Osteoblast (primary cell): ENCODE measurements at places on chromosomes 4 and X. TPM values are rescaled to one million over a fixed set of nuclear protein-coding genes. Genes with fewer than 3 reads are reported as not detected.

DNA sequence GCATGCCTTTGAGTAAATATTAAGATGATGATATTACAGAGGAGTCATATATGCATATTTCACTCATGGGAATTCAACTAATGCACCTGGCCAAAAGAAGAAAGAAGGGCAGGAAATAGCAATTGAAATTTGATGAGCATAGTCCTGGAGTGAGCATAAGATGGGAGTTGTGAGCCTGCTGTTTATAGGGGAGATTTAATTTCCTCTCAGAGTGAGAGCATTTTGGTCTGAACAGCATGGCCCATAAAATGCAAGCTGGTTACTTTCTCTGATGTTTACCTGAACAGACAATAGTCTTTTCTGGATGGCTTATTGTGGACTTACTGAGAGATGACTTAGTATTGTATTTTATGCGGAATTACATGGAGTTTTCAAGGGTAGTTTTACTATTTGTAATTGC, 53.6 kb downstream of the FHIP1A start:
- no peak for DNase-seq

DNA sequence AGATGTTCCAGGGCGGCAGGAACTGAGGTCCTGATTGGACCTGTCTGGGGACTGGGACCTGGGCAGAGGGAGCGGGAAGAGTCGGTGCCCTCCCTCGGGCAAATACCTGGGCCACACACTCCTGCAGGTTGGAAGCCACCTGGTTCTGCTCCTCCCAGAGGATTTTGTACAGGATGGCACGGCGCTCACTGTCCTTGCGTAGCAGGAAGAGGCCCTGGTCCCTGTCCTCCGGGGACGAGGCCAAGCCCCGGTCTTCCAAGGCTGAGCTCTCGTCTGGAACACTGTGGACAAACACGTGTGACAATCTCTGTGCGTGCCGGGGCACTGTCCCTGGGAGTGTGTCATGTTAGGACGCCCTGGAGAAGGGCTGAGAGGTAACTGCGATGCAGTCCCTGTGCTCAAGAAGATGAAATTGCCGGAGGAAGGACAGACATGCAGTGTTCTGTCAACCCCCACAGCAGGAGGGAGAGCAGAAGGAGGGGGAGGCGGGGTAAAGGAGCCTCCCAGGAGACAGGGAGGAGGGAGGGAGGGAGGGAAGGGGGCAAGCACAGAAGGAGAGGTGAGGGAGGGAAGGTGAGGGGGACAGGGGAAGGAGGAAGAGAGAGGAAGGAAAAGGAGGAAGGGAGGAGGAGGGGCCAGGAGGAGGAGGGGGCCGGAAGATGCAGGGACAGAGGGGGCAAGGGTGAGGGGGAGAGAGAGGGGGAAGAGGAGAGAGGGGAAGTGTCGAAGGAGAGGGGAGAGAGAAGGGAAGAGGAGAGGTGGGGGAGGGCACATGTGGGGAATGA, 29.0 kb downstream of the PDHA1 start:
- DNase-seq = peak; percentile 72

DNA sequence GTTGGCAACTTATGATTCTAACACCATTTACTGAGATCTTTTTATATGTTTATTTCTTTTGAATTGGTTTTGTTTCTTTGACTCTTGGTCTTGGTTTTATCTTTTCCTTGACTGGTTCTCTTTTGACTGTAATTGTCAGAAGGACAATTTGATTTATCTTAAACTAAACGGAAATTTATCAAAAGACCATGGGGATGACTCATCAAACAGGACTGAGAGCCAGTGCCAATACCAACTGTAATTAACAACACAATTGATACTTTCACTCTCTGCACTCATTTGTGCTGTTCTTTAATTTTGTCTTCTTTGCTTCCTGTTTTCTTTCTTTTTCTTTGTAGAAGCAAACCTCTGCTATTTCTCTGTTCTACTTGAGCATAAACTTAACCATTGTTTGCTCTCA, 776.8 kb downstream of the CCSER1 start:
- no peak for DNase-seq

Gene CLCN4
- 14.1 and 16.2 TPM in 2 replicates for total RNA-seq

Gene RIBC1
- total RNA-seq = 0.29 and 0.72 TPM in 2 replicates

- peak; percentile 72 for DNase-seq
Observed at GRCh38 chrX:120358737-120359456, 3.0 kb upstream of the ATP1B4 start.

- no peak for DNase-seq
Observed at GRCh38 chr4:159765382-159765781, 662.5 kb downstream of the RAPGEF2 start.

Gene HTR2C
- total RNA-seq = not detected in 2 replicates

Gene PPP2R2C
- under 0.01 TPM in 1 of 2 replicates, not detected in the other for total RNA-seq

Gene MORF4L2
- 678 and 953 TPM in 2 replicates for total RNA-seq
